ENCODE measurements at places on chromosomes 3 and 15. TPM values are rescaled to one million over a fixed set of nuclear protein-coding genes. Genes with fewer than 3 reads are reported as not detected.

The GUCA1C gene
- total RNA-seq: not detected

The CYP8B1 gene
- total RNA-seq: not detected

The GPR62 gene
- total RNA-seq: not detected

The UBAP1L gene
- total RNA-seq: 5.2 TPM

The EFCAB12 gene
- 0.83 TPM for total RNA-seq

The TM2D3 gene
- total RNA-seq: 44.4 TPM

The COL6A5 gene
- total RNA-seq: 0.15 TPM

The KLHL25 gene
- 5.1 TPM for total RNA-seq

The LRRC31 gene
- total RNA-seq: not detected

The DNAH12 gene
- total RNA-seq: 0.20 TPM

All from T-helper 1 cell treated with Interleukin-12 subunit alpha and Interleukin-12 subunit beta and Interleukin-4 antibody, amounts not matched to agents 30 ng/mL and 1 ng/mL, for 36 hours (primary cell).